ENCODE measurements at places on chromosomes 13 and 19.

DNA sequence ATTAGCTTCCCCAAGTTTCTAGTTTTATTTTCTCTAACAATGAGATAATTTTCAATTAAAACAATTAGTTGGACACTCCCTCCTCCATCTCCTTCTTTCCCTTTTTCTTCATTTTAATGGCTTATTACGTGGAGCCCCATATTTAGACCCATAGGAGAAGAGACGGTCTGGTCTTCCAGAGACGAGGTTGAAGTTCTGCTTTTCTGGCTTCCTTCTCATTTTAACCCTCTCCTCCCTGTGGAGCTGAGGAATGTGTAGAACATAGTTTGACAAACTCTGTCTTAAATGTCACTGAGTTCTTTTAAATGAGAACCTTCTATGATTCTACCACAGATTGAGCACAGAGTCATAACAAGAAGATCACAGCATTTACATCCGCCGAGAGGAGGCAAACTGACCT lies 86.8 kb downstream of the EDNRB start:
- no peak for DNase-seq

GRCh38 chr19:33359581-33359980 lies 13.9 kb upstream of the CEBPG start:
- DNase-seq = no peak

GRCh38 chr19:10111405-10111811 lies at the start of gene P2RY11:
Gene P2RY11, plus strand, starts transcription at chr19:10111693. Its CDS starts 29 bp downstream, at chr19:10111722.
- DNase-seq = no peak

DNA sequence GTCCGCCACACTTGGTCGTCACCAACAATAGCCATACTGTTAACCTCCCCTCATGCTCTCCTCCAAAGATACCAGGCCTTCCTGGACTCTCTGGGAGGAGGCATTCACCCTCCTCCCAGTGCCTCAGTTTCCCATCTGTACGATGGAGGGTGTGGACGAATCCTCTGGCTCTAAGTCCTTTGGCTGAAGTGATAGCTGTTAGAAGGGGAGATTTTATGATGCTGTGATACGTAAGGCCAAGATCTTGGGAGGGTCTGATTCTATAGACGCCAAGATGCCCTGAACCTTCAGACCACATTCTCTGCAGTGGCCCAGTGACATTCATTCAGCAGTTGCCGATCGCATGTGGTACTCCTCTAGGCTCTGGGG lies 14.8 kb upstream of the NOP53 start:
- no peak for DNase-seq

- no peak for DNase-seq
Measured at GRCh38 chr19:58474997-58475713, 997 bp upstream of the ZNF446 start.

DNA sequence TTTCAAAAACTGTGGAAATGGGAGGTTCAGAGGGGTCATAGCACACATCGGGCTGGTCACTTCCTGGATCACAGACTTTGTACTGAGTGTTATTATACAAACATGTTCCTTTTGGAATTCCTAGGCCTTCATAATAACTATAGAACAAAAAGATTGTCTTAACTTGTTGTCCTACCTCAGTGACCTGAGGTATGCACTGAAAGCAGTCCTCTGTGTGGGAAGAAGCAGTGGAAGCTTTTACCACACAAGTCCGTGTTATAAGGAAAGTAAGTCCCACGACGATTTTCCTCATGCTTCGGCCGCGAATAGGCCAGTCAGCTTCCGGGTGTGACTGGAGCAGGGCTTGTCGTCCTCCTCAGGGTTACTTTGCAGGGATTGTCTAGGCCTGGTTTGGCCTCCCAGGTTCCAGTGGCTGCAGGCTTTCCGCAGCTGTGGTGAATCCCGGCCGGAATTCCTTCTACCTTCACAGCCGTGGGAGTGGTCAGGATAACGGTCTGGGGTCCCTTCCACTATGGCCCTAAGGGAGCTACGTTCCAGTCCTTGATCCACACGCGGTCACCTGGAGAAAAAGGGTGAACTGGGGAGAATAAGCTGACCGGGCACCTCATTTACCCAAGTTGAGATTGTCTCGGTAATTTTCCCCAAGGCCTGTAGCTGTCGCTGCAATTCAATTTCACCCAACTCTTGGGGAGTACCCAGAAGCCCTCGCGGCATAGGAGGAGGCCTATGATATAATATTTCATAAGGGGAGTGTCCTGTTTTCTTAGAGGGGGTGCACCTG lies 16.0 kb downstream of the NAPSA start:
- peak; percentile 35 for DNase-seq

DNA sequence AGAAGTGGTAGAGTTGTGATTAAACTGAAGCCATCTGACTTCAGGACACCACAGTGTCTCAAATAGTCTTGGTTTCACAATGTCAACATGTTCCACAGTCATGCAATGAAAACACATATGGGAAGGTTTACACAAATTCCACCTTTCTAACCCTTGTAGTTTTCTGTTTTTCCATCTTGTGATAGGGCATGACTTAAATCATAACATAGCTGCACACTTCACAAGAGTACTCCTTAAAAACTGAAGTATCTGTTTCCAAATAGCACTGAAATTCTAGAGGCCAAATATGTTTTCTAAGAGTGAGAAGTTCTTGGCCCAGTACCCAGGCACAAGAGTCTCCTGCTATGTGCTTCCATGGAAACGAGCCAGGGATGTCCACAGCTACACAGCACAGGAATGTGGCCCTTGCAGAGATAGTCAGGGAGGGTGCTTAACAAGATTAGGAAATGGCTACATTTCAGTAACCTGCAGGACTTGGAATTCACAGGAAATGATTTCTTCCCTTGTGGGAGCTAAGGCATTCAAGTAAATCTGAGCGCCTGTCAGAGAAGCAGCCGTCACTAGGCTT lies 269.1 kb downstream of the NDFIP2 start:
- peak; percentile 37 for DNase-seq

GRCh38 chr19:15354566-15355296 lies 22.4 kb upstream of the BRD4 start:
- no peak for DNase-seq
